DMS 273 treated with DMSO at 0.1 percent for 48 hours (cell line): ENCODE measurements at places on chromosomes 16 and 17.

- DNase-seq, result peak; percentile 1
Observed at GRCh38 chr16:82833378-82833993, 206.7 kb downstream of the CDH13 start.

GRCh38 chr17:50150354-50151040 lies at the start of gene PPP1R9B:
PPP1R9B (minus strand) TSS chr17:50150677; CDS start chr17:50150513, 164 bp downstream.
- no peak for DNase-seq

GRCh38 chr16:47979164-47979520 lies 176.7 kb downstream of the ABCC12 start:
- no peak for DNase-seq

DNA sequence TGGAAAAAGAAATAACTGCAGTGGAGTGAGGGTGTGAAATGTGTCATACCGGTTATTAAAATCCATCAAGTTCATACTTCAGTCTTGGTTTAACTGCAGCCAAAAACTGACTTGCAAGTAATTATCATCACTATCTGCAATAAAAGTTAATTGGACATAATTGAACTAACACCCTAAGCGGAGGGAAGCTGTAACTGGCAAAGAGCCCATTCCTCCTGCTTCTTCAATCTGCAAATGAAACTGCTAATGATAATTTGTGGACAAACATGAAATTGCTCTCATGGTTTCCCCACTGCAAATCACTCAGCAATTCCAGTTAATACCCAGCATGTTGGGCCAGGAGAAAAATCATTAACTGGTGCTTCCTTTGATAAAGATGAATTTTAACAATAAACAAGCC lies 46.5 kb downstream of the FAM222B start:
- DNase-seq, result no peak

- no peak for DNase-seq
Observed at GRCh38 chr16:31093132-31093703, 1.4 kb downstream of the VKORC1 start.

DNA sequence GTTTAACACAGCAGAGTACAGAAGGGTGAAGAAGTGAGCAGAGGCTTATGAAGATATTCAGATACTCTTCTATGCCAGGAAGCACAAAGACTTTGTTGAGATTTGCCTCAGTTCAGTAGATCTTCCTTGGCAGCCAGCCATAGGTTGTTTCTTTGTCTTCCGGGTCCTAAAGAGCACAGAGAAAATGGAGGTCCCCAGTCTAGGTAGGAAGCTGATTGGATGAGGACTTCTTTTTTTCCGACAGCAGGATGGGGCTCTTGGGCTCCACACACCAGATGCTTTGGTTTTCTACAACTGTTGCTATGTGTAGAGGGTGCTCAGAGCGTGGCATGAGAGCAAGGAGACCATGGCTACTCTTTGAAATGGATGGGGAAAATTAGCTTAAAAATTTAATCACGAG lies 8.3 kb upstream of the CDC6 start:
- no peak for DNase-seq

GRCh38 chr16:83965444-83966152 lies 2.4 kb upstream of the NECAB2 start:
- DNase-seq, result no peak

DNA sequence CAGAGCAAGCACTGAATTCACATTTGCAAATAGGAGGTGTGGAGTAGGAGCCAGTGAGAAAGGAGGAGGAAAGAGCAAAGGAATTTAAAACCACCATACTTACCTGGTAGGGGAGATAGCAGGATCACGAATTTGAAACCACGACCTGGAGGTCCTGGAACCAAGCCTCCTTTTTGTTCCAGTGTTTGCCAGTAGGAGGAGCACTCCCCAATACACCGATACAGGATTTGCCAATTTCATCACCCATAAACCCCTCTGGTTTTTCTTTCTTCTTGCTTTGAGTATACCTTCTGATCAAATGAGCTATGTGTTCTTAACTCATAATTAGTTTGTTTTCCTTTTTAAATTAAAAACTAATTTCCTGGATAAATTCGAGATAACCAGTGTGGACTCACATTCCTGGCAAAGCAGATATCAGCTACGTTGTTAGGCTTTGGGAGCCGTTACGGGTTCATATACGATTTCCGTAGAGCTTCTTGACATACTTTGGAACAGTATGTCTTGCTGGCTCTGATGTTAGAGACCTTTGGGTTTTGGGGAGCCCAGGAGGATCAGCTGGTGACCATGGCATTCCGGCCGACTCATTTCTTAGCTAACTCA lies 22.7 kb downstream of the BCO1 start:
- DNase-seq, result no peak

- DNase-seq, result no peak
Observed at GRCh38 chr17:1367351-1367745, 32.7 kb downstream of the YWHAE start.

DNA sequence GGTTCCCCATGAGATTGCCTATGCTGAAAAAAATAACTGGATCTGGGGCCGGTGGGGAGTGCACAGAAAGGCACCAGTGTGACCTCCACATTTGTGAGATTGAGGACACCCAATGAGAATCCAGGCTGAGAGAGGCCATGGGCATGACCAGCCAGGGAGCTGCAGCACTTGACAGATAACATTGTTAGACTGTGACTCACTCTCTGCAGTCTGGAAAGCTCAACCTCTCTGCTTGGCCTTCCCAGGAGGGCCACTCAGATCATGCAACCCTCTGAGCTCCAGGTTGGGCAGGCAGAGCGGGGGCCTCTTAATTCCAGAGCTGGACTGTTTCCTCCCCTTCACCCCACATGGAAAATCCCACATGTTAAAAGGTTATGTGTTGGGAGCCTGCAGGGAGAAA lies 30.1 kb downstream of the FZD2 start:
- no peak for DNase-seq

DNA sequence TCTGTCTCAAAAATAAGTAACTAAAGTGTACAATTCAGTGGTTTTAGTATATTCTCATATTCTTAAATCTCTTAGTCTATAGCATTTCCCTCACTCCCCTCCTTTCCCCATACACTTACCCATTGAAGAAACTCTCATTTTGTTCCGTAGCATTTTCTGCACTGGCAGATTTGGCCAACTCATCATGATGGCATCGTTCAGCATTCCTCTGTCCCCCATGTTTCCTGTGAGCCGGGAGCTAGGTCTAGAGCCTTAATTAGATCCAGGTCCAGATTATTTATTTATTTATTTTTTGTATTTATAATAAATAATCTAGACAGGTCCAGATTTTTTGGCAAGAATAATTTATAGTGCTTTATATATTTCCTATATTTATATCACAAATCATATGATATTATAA lies 31.0 kb downstream of the HEATR3 start:
- DNase-seq, result no peak

DNA sequence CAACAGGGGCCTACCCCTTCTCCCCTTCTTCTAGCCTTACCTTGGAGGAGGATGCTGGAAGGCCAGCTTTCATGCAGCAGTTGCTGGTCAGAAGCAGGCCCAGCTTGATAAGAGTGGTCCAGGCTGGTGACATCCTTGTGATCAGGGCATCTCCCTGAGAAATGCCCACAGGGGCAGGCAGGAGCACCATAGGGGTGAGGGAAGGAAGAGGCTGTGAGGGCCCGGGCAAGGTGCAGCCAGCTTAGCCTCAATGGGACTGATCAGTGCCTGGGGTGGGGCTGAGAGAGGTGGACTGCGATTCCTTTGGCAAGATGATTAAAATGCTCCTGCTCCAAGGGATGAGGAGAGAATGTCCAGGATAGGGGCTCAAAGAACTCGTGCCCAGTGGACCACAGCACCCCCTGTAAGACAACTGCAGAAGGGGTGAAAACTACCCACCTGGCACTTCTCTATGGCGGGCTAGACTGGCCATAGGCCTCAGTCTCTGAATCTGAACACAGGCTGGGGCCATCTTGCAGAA lies 9.5 kb upstream of the GALK1 start:
- no peak for DNase-seq

DNA sequence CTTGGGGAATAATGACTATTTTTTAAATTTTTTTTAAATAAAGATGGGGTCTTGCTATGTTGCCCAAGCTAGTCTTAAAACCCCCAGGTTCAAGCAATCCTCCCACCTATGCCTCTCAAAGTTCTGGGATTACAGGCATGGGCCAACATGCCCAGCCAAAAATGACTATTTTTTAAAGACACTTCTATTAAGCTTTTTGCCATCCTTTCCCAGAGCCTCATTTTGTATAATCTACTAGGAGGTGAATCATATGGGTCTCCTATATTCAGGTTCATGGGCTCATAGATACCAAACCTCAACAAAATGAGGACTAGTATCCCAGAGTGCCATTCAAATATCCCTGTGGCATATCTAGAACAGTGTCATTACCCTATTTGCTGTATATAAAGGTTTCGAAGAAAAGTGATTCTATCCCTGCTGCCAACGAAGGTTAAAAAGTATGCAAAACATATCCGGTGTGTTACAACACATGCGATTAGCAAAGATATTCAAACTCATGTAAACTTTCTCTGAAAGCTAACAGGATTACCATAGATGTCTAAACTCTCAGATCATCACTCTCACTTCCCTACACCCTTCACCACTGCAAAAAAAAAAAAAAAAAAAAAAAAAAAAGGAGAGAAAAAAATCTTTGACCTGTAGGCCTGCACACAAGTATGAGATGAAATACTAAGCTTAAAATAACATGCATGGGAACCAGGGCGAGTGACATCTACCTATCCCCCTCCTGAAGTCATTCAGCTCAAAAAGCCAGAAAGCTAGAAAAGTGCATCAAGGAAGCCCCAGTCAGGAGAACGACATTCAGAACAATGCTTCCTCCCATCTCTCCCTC lies 23.5 kb downstream of the XPO6 start:
- no peak for DNase-seq

DNA sequence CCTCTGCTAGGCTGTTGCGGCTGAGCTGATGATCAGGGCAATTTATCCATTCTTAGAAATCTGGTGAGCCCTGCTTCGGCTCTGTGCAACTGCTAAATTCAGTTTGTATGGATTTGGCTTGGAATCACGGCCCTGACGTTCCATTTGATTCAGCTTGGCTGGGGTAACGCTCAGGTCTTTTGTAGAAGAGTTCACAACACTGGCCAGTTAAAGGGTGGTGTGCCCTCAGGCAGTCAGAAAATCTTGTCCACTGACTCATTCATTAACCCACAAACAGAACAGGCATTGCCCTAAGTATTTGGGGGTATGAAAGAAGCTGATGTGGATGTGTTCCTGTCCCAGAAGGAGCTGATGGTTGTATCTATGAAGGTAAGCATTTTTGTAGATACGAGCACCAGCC lies 53.9 kb downstream of the GNAO1 start:
- no peak for DNase-seq

- no peak for DNase-seq
Observed at GRCh38 chr17:142102-142661, 4.8 kb downstream of the SCGB1C2 start.

DNA sequence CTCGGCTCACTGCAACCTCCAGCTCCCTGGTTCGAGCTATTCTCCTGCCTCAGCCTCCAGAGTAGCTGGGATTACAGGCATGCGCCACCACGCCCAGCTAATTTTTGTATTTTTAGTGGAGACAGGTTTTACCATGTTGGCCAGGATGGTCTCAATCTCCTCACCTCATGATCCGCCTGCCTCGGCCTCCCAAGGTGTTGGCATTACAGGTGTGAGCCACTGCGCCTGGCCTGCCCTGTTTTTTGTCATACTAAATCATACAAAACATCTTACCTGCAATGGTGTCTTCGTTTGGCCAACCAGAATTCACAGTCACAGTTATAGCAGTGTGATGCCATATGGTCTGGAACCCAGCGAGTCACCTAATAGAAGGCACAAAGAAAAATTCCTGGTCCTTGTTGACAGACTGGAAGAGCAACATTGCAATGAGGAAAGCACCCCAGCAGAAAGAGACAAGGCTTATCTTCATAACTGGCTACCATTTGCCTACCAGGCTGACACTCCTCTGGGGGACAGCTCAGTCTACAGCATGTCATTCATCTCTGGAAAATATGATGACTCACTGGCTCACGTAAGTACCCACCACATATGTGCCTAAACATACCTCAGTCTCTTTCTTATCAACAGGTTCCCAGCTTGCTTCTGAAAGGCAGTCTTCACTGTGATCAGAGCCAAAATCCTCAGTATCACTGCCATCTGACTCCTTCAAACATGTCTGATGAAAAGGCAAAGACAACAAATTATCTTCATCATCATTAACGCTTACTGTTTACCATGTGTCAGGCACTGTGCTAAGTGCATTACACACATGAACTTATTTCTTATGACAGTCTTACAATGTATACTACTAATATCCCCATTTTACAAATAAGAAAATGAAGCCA lies 4.3 kb upstream of the HSF5 start:
- no peak for DNase-seq

- DNase-seq, result no peak
Observed at GRCh38 chr17:62678214-62678919, 50.9 kb downstream of the MRC2 start.

GRCh38 chr16:25487888-25488287 lies 203.9 kb upstream of the HS3ST4 start:
- DNase-seq, result no peak

GRCh38 chr17:57451191-57451590 lies 194.9 kb downstream of the MSI2 start:
- DNase-seq, result no peak

DNA sequence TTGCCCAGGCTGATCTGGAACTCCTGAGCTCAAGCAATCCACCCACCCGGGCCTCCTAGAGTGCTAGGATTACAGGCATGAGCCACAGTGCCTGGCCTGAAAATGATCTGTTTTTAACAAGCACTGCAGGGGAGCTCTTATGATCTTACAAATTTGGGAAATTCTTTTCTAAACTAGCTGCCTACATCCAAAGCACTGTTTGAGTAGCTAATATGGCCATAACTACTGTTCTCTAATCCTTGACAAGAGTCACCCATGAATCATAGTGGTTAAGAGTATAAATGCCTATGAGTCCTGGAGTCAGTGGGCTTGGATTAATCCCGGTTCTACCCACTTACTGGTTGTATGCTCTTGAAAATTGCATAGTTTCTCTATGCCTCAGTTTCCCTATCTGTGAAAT lies 1.4 kb upstream of the CPPED1 start:
- DNase-seq, result no peak

- no peak for DNase-seq
Observed at GRCh38 chr16:47995354-47995753, 160.4 kb downstream of the ABCC12 start.

DNA sequence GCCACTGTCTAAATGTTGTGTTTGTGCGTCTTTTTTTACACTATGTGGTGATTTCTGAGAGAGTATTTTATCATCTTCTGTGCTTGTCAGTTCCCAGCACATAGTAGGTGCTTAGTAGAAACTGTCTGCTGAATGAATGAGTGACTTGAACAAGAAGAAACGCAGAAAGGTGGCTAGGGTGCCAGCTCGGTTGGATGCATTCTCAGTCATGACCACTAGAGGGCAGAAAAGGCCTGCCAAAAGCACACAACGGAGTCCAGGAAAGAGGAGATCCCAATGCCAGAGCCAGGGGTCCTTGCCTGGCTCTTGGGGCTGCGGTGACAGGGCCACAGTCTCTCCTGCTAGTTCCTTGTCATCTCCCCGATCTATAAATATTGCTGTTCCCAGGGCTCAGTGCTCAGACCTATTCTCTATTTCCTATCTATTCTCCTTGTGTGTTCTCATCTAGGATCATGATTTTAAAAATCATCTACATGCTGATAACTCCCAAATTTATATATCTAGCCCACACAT lies 57.3 kb upstream of the CCL1 start:
- DNase-seq, result peak; percentile 15
